Activated naive CD4-positive, alpha-beta T cell (primary cell): ENCODE measurements at places on chromosomes 7 and 10.

DNA sequence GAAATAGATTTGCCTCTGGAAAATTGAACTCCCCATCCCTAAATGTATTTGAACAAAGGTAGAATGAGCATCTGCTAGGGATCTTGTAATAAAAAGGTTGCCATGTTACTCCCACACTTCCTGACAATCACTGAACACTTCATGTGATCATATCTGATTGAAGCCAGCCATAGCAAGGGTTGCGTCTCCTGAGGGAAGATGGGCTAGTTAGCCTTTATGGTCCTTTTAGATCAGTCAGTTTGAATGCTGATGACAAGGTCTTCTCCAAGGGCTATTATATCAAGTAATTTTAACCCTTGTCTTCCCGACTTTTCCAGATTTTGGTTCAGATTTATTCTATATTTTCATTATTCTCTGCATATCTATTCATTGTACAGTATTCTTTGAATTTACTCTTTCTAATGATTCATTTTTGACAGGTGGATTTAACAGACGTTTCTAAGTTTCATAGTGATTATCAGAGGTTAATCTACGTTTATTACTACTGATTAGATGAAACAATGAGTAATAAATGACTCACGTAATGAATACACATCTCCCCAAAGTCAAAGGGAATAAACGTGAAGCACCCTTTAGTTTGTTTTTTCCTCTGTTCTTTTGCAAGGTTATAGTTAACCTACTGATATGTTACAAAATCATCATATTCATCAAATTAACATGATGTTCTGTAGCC lies 28.1 kb downstream of the CSGALNACT2 start:
- DNase-seq = no peak

- DNase-seq = no peak
Measured at GRCh38 chr7:105185290-105186010, 171.4 kb downstream of the KMT2E start.

GRCh38 chr10:30542001-30542894 lies 87.3 kb downstream of the LYZL2 start:
- DNase-seq = no peak

- DNase-seq = no peak
Measured at GRCh38 chr7:46954181-46954580, 627.7 kb downstream of the TNS3 start.

GRCh38 chr7:157771-158625 lies 34.4 kb upstream of the FAM20C start:
- DNase-seq = no peak

DNA sequence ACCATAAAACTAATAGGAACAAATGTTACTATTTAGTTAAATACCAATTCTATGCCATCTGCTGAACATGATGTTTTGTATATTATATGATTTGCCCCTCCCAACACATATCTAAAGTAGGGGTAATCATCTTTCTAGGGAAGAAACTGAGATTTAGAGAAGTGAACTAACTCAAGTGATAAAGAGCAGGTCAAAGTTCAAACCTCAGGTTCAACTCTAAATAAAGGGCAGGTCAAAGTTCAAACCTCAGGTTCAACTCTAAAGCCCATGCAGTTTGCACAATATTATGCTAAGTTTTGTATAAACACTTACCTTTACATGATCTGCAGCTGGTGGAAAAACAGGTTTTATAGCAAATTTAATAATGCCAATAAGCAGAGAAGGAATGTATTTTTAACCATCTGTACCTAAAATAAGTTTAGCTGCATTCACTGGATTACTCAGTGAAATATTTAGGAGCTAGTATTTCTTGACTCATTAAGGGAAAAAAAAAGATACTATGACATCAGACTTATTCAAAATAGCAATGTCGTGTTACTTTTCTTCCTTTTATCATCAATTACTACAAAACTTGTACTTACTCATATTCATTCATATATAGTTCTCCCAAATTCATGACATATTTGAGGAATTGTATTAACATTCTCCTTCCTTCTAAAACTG lies 1194.3 kb upstream of the CELF2 start:
- no peak for DNase-seq

- DNase-seq = no peak
Measured at GRCh38 chr7:55441774-55442522, 76.8 kb downstream of the LANCL2 start.

- DNase-seq = no peak
Measured at GRCh38 chr10:125214283-125214570, 53.9 kb upstream of the CTBP2 start.

DNA sequence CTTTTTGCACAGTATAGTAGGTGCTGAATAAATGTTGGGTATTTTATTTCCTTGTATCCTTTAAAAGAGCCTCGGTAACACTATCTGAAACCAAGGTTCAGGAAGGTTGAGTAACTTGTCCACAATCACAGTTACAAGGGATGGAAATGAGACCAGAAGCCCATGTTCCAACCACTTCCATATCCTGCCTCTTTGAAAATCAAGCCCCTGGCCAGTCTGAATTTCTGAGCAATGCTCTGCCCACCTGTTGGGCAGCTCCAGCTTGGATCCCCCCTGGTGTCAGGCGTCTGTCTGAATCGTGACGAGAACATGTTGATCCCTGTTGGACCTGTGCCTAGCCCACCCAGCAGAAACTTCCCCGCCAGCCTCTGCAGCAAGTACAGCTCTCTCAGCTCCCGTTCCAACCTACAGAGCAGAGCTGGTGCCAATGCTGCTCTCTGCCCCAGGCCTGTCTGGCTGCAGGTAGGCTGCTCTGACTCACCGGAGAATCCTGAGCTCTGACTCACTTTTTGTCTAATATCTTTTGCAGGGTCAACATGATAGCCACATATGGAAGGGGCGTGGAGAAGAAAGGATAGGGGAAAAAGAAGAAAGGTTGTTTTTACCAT lies 595.5 kb downstream of the INHBA start:
- DNase-seq = no peak
